Stimulated activated CD8-positive, alpha-beta memory T cell treated with anti-CD3 and anti-CD28 coated beads, Interleukin-4, amount 100 ng/mL, for 4 hours (primary cell): ENCODE measurements at places on chromosomes 16 and 17.

DNA sequence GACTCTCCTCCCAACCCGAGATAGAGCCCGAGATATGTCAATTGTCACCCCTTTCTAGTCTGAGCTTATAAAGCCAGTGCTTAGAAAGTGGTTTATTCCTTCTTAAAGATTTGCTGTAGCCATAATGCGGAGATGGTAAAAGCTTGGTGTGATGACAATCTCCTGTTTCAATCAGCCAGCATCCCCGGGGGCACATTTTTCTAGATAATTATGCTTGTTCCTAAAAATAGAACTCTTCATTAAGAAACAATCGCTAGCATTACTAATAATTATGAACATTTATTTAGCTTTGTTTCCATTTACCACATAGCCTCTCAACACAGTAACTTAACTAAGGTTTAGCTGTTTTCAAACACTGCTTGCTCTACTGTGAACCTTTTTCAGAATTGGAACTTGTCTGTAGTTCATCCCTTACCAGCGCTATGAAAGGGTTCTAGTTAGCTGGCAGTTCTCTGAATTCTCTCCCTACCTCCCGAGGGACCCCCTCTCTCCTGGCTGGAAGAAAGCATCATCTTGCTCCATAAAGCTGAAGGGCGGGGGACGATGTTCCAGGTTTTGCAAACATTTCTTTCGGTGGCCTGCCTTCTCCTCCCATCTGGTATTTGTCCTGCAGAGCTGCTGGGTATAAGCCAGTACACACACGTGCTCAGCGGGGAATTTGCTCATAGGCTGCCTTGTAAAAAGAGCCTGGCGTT, 922 bp upstream of the MRPL58 start:
- no peak for DNase-seq

GRCh38 chr16:68491576-68491950, 43.3 kb upstream of the SMPD3 start:
- DNase-seq: no peak

DNA sequence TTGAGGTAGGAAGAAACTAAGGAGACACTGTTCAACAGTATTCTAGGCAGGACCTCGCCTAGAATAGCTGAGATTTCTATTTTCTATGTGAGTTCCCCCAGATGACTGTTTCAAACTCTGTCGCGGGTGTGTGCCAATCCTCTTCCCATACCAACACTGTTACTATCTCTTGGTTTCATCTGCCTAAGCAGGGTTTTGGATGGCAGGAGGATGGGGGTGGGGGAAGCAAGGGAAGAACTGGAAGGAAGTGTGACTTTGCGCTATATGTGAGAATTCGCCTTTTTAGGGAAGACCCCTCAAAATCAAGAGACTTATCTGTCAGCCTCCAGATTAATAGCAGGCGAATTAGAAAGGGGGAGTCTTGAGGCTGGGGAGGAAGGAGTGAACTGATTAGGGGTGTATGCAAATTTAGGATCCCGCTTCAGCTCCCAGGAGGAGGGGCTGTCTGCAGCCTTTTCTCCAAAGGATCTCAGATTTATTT, 521 bp upstream of the G6PC3 start:
- no peak for DNase-seq

- DNase-seq: no peak
These were observed 14.5 kb downstream of the GRB2 start for GRCh38 chr17:75390982-75391381.

GRCh38 chr17:59851439-59852375, 41.0 kb downstream of the TUBD1 start:
- no peak for DNase-seq

DNA sequence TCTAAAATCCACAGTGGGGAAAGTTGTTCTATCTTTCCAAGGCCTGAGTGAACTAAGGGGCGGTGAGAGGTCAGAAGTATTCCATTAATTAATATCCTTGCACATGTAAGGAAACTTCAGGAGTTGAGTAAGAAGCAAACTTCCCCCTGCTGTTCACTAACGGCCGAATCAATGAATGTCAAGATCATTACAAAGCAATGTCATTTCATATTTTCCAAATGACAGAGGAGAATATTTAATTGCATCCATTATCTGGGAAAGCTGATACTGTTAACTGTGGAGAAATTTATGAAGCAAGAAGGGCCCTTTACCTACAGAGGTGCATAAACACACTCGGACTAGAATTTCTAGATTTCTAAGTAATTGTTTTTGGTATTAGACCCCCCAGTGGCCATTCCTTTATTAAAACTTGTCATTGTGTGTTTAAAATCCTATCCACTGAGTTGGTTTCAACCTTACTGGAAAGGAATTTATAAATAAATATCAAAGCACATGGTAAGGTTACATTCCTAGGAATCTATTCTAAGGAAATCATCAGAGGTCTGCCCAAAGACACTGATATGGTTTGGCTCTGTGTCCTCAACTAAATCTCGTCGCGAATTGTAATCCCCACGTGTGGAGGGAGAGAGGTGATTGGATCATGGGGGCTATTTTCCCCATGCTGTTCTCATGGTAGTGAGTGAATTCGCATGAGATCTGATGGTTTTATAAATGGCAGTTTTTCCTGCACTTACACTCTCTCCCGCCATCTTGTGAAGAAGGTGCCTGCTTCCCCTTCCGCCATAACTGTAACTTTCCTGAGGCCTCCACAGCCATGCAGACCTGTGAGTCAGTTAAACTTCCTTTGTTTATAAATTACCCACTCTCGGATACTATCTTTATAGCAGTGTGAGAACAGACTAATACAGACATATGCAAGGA, 20.4 kb upstream of the SMURF2 start:
- DNase-seq: no peak
